ENCODE measurements at places on chromosomes 1 and 21. TPM values are rescaled to one million over a fixed set of nuclear protein-coding genes. Genes with fewer than 3 reads are reported as not detected.

DNA sequence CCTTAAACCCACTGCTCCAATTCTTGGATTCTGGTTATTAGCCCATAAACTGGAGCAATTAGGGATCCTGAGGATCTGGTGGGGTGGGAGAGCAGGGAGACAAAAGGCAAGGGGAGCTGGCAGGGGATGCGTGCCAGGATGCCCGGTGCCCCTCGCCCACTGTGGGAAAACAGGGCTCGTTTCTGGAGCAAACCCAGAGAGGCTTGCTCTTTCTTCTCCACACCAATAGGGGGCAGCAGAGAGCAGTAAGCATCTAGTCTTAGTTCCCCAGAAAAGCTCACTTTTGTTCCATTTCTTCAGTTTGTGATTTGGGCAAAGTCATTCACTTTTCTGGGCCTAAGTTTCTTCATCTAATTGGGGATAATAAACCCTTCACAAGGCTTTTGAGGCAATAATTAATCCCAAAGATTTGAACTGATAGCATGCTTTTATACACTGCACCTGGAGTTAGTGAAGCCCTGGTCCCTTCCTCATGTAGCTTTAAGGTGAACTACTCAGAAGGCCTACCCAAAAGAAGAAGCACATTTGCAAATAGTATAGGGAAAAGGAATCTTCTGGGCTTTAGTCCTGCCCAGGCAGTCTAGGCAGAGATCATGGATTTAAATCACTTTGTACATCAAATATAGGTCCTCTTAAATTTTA is 160.6 kb upstream of the USP24 start:
- DNase-seq = no peak

DNA sequence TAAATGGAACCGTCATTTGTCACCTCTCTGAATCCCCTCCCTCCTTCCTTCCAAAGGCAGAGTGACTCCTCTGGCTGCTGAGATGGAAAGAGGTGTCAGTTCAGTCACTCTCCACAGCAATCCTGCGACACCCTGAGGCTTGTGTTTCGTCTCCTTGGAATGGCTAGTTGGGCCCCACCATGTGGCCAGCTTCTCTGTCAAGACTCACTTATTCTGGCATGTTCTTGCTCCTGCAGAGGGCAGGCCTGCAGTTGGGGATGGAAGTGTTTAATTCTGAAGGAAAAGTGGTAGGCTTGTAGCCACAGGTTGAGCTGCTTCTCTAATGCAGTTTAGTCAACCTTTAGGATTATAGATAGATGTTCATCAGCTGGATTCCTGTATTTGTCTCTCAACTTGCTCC is 149.6 kb downstream of the LMO4 start:
- no peak for DNase-seq

GRCh38 chr1:15245593-15246360 is 1.2 kb upstream of the FHAD1 start:
- DNase-seq = no peak

GRCh38 chr1:94236630-94237290 is 624 bp downstream of the ARHGAP29 start:
- DNase-seq = no peak

GRCh38 chr1:158095737-158096335 is 84.9 kb upstream of the CD1D start:
- DNase-seq = no peak

Gene NKAIN1
- total RNA-seq = 33.4 TPM

Gene HPCA
- 44.0 TPM for total RNA-seq

DNA sequence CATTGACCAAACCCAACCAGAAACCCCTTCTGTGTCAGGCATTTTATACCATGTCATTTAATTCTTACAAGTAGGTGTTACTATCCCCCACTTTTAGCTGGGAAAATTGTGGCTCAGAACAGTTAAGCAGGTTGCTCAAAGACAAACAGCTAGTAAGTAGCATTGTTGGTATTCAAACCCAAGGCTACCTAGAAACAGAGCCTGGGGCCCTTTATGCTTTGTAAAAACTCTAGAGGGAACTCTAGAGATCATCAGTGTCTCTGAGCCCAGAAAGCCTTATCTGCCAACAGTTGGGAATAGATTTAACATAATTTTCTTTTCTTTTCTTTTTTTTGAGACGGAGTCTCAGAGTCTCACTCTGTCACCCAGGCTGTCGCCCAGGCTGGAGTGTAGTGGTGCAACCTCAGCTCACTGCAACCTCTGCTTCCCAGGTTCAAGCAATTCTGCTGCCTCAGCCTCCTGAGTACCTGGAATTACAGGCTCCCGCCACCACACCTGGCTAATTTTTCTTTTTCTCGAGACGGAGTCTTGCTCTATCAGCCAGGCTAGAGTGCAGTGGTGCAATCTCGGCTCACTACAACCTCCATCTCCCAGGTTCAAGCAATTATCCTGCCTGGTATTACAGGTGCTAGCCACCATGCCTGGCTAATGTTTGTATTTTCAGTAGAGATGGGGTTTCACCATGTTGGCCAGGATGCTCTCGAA is 48.5 kb upstream of the OSBPL9 start:
- DNase-seq = no peak

Gene HSD3B2
- not detected for total RNA-seq

DNA sequence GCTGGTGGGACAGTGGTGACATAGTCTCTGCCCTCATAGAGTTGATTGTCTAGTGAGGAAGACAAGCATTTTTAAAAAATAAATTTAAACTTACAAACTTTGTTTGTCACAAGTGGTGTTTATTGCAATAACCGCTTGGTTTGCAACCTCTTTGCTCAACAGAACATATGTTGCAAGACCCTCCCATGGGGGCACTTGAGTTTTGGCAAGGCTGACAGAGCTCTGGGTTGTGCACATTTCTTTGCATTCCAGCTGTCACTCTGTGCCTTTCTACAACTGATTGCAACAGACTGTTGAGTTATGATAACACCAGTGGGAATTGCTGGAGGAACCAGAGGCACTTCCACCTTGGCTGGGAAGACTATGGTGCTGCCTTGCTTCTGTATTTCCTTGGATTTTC is 58.4 kb downstream of the LAMC2 start:
- no peak for DNase-seq

DNA sequence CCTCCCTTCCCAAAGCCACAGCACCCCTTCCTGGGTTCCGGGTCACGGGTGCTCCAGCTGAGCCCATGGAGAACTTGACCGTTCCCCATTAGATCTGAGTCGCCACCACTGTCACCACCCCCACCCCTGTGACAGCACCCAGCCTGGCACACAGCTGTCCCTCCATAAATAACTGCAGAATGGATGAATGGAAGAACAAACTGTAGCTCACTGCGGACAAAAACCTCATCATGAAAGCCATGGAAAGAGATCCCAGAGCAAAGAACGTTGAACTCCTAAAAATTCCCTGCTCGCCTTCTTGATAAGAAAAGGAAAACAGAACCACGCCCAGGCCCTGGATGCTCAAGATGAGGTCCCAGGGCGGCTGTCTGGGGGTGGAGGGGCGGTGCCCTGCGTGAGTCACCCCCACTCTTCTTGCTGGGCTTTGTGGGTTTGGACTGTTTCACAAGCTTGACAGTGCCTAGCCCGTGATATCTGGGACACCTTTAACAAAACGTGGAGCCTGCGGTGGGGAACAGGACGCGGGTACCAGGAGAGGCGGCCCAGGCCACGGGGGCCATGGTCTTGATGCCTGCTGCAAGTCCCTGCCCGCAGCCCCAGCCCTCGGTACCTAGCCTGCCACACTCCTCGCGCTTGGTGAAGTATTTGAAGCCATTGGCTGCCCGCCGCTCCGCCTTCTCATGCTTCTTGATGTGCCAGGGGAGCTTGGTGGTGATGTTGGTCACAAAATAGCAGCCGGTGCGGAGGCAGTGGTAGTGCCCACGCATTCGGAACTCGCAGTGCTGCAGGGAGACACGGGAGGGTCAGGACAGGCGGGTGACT is 151.9 kb downstream of the CASZ1 start:
- DNase-seq = peak; percentile 50

Gene PLPP3
- total RNA-seq = 36.5 TPM

DNA sequence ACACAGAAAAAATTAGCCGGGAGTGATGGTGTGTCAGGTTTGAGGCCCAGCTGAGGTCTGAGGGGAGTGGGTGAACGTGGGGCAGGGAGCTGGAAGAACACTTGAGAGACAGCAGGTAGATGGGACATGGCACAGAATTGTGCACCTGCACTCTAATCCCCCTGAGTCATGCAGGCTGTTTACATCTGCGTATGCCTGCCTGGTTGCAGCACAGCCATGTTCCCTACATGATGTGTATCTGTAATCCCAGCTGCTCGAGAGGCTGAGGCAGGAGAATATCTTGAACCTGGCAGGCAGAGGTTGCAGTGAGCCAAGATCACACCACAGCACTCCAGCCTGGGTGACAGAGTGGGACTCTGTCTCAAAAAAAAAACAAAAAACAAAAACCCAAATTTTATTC is 44.8 kb downstream of the ATP5PO start:
- DNase-seq = no peak

GRCh38 chr1:230261928-230262650 is 164.0 kb downstream of the PGBD5 start:
- DNase-seq = no peak

Gene FCER1G
- 1.6 TPM for total RNA-seq
